ENCODE measurements at places on chromosomes 1 and 21.

DNA sequence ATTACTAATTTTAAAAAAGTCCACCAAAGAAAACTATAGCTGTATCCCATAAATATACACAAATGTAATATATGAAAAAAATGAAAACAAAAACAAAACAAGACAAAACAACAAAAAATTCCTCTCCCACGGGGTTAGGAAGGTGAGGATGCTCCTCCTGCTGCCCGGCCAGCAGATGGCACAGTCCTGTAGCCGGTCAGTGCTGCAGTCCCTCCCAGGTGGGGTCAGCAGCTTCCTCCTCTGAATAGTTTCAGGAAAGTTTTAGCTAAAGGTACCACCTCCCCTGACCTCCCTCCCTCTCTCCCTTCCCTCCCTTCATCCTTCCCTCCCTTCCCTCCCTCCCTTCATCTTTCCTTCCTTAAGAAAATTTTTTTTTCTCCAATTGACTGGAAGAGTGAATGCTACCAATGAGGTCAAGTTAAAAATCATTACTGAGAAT, 67.8 kb upstream of the BCL10 start:
- DNase-seq, result peak; percentile 34

DNA sequence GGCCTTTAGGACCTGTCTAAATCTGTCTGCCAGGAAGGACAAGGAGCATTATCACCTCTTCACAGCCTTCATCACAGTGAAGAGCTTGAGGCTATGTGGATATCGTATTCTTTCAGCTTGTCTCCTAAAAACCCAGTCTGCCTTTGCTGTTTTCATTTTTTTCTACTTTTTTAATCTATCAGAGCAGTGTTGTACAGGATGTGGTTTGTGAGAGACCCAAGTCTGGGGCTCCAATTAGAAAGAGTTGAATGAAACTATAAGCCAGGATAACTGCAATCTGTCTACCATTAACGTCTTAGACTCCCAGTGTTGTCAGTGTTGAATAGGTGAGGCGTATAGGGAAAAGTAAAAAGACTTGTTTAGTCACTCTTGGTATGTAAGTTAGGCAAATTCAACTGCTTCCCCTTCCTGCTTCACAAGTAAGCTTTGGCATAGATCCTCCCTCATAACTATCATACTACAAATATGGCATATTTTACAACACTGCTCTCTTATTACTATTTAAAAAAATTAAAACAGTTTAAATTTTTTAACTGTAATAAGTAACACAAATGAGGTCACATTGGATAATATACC, 1225.8 kb upstream of the PRMT6 start:
- no peak for DNase-seq

DNA sequence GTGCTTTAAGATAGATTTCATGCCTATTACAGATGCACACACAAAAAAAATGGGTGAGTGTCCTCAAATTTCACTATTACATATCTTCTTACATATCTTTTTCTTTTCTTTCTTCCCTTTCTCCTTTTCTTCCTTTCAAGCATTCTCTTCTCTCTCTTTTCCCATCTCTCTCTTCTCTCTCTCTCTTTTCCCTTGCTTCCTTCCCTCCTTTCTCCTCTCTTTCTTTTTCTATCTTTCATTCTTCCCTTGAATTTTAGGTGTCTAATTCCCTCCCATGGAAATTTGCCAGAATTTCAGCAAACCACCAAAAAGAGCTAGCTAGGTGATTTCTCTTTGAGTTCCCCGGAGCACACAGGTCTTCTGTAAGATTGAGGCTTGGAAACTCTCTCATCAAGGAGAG, 395.3 kb upstream of the RUNX1 start:
- no peak for DNase-seq

- DNase-seq, result no peak
Observed at GRCh38 chr21:39050841-39051587, 132.2 kb downstream of the PSMG1 start.

GRCh38 chr1:15388201-15388880, 21.3 kb upstream of the EFHD2 start:
- no peak for DNase-seq

GRCh38 chr1:10160907-10161490, 49.4 kb upstream of the KIF1B start:
- peak; percentile 93 for DNase-seq

DNA sequence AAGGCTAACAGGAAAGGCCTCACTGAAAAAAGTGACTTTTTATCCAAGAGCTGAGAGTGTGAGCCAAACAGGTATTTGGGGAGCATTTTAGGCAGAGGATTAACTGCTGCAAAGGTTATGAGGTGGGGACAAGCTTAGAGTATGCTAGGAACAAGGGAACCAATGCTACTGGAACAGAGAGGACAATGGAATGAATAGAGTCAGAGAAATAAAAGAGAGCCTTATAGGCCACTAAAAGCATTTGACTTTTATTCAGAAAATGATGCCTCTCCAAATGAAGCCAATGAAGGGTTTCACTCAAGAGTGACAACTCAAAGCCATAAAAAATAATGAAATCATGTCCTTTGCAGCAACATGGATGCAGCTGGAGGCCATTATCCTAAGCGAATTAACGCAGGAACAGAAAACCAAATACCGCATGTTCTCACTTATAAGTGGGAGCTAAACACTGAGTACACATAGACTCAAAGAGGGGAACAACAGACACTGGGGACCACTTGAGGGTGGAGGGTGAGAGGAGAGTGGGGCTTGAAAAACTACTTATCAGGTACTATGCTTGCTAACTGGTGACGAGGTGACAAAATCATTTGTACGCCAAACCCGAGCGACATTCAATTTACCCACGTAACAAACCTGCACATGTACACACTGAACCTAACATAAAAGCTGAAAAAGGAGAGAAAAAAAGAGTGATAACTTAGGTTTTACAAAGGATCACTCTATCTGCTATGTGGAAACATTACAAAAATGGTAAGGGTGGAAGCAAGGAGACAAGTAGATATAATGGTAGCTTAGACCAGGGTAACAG, 11.1 kb downstream of the PTP4A2 start:
- DNase-seq, result no peak

DNA sequence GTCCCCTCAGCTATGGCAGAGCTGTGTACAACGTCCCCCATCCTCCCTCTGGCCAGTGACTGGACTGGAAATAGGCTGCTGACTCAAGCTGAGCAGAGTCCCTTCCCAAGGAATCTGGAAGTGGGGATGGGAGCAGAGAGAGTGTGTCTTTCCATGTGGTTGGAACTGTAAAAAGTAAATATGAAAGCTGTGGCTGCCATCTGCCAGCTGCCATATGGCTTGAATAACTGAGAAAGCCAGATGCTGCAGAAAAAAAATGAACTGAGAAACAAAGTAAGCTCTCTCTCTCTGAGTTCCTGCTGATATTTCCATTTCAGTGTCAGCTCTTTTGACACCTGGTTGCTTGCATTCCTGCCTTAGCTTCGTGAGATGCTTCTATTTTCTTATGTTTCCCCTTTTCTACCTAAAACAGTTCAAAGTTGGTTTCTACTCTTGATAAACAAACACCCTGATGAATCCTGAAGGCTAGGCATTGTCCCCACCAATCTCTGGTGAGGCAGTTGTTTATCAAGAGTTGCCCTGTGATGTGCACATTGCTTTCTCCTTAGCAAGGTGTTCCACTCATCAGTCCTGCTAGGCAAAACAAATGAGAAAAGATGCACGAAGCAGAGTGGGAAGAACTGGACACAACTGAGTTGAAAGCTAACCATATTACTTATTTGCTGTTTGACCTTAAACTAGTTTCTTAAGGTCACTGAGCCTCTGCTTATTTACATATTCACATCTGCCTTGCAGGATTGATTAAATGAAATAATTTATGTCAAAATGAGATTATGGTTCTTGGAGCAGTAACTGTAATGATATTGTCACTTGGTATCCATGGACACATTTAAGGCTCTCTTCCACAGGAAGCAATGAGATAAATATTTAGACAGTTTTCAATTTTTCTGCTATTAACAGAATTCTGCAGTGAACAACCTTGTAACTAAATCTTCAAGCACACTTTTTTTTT, 16.6 kb upstream of the DR1 start:
- no peak for DNase-seq

DNA sequence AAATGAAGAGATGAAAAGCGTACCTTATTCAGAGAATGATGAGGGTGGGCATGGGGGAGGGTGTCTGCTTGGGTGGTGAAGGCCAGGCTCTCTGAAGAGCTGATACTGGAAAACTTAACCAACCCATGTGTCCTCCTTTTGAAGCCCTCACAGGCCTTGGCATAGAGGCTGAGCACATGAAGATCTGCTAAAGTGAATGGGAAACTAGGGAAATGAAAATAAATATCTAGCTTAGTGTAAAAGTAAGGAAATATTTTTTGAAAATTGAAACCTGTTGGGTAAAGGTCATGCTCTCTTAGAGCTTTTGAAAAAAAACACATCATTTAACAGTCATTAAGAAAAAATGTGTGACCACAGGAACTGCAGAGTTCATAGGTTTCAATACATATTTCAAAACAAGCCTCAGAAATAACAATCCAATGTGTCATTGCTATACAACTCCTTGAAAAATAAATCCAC, 40.5 kb upstream of the RALGPS2 start:
- no peak for DNase-seq

DNA sequence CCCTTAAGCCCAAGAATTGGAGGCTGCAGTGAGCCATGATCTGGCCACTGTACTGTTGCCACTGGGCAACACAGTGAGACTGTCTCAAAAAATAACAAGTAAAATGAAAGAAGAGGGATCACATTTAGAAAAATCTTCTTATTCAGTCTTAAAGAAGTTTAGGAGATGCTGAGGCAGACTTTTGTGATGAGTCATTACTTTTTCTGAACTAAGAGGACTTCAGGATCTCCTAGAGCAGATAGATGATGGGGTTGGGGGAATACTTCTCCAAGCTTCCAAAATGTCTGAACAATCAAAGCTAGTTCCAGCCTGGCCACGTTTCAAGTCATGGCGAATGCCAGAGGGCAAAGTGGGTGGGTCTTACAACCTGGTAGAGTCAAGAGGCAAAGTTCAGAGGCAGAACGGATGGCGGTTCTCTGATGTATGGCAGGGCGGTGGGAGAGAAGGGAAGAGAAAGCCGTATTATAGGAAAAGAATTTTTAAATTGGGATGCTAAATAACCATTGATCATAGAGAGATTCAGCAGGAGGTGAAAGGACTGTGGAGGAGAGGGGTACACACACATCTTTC, 2.1 kb upstream of the CIART start:
- no peak for DNase-seq

DNA sequence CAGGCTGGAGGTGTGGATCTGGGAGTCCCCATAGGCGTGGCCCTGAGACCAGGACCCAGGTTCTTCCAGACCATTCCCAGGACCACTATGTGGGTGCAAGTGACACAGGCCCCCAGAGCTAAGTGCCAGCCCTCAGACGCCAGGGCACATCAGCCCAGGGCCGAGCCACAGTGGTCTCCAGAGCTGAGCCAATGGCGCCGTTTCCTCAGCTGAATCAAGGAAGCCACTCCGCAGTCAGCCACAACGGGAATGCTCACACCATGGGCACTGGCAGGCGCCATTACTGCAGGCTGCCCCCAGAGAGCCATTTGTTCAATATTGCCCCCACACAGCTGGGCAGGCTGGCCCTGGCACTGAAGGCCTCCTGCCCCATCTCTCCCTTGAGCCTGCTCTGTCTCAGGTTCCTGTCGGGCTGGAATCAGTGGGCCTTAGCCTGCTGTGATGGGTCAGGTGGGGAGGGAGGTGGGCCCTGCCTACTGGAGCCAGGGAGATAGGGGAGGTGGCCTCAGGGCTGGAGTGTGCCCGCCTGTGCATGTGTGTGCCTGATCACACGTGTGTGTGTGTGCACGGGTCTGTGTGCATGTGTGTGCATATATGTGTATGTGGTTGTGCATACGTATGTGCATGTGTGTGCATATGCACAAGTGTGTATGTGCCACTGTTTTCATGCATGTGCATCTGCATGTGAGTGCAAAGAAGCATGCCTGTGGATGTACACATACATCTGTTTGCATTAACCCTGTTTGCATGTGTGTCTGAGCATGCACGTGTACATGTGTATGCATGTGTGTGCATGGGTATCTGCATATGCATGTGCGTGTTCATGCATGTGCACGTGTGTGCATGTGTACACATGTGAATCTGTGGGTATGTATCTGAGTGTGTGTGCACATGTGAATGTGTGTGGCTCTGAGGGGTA, 6.1 kb downstream of the GJC2 start:
- no peak for DNase-seq

GRCh38 chr1:28530456-28530855, 22.4 kb upstream of the TRNAU1AP start:
- no peak for DNase-seq

DNA sequence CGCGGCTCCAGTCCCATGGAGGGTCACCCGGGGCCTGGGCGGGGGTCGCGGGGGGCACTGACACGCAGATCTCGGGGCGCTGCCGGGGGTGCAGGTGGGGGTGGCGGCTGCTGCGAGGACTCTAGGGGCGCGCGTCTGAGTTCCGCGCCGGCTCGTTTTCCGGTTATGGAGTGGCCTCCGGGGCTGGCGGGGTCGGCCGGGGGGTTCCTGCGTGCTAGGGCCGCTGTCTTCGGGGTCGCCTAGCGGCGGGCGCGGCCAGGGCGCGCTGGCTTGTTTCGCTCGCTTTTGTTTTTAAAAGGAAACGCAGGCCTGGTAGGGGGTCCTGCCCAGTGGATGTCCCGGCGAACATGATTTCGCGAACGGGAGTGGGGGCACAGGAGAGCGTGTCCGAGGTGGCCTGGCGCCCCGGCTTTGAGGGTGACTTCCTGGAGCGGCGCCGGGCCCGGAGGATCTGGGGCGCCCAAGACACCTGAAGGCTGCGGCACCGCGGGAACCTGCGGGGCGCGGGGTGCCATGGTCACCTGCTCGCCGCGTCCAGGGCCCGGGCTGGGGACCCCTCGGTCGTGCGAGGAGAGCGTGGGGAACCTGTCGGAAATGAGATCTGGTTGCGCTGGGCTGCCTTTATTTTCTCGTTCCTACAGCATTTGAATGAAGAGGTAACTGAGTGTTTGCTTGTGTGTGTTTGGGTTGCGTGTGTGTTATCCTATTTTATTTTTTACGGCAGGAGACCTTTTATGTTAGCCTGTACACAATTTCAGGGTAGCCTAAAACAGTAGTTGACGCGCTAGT, 618 bp downstream of the ETS2 start:
- DNase-seq, result peak; percentile 19

- peak; percentile 73 for DNase-seq
Observed at GRCh38 chr1:149942207-149942606, 5.5 kb upstream of the MTMR11 start.

DNA sequence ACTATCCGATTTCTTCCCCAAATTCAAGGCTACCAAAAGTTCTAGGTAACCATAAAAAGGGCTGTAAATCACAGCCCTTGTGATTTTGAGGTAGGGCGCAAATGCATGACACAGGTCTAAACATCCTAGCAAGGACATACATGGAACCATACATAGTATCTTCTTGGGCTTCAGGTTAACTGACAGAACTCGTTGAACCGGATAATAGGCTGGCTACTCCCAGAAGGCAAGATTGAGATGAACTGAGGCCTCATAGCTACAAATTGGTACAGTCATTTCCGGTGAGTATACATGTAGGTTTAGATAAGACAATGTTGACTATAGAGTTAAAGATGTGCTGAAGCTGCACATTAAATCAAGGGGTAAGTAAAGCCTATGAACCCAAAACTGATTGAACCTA, 27.3 kb upstream of the TP53BP2 start:
- DNase-seq, result no peak

DNA sequence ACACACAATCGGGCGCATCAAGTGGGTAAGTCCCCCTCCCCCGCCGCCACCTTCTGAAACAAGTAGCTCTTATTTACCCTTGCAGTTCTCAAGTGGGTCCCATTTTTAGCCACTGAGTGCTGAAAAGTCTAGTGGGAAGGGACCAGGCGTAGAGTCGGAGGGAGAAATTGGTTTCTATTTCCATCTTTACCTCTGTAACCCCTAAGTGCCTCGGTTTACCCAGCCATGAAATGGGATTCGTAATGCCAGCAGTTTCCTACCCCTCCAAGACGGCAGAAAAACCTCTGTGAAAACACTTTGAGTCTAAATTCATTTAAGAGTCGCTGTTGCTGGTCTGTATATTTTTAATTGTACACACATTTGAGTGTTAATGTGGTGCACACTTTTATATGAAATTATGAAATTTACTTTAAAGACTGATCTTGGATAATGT, 928 bp downstream of the TLCD4 start:
- peak; percentile 9 for DNase-seq
